ENCODE measurements at places on chromosomes 12 and 14.

DNA sequence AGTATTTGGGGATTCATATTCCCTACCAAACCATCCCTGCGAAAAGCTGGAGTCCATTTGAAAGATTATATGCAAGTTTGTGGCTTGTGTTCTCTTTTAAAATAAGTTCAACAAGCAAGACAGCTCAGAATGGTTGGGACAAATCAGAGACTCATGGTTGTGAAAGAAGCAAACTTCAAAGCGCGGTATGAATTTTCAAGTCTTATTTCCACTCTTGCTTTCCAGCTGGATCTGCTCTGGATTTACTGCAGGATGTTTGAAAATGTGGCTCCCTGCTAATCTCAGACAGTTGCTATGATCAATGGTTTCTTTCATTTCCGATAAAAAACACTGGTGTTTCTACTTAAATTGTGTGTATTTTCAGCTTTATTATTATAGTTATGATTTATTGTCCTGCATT lies 477.5 kb downstream of the RAD51B start:
- no peak for DNase-seq

- DNase-seq = peak; percentile 80
Measured at GRCh38 chr12:25051656-25052195, 102.8 kb upstream of the BCAT1 start.

- DNase-seq = no peak
Measured at GRCh38 chr12:50845021-50845647, 2.4 kb downstream of the TMPRSS12 start.

DNA sequence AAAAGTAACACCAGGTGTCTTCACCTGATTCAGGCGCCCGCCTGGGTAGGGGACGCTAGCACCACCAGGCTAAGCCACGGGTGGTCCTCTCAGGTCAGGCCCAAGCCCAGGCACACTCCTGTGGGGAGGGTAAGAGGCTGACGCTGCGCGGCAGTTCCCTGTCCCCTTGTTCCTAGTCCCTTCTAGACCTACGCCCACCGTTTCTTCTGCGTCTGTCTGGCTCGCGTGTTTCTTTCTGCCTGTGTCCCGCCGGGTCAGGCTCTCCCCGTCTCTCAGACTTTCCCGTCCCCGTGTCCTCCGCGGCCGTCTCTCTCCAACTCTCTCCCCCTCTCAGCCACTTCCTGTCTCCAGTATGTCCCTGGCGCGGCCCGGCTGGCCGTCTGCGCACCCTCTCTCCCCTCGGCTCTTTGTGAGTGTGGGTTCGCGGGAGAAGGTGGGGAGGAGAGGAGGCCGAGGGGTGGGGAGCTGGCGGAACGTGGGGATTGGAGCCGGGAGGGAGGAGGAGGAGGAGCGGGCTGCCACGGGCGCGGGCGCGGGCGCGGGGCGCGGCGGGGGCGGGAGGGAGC lies 3.1 kb upstream of the TNS2 start:
- DNase-seq = no peak

DNA sequence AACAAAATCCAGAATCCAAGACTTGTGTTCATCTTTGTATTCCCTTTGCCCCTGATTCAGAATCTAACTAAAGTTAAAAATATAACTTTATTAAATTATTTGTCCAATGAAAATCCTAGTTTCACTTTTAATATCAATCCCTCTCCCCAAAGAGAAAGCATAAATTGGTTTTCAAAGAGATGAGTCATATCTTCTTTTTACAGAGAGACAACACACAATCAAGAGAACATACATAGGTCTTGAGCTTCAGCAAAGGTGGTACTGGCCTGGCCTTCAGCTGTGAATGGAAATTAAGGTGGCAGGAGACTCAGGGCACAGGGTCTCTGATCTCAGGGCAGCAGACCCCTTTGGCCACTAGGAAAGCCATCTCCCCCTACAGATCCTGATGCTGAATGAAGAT lies 4.3 kb upstream of the ASCL1 start:
- no peak for DNase-seq
